Stimulated activated CD4-positive, alpha-beta T cell treated with anti-CD3 and anti-CD28 coated beads, Interleukin-2, amount 100 ng/mL, for 4 hours (primary cell): ENCODE measurements at places on chromosomes 2 and 18.

DNA sequence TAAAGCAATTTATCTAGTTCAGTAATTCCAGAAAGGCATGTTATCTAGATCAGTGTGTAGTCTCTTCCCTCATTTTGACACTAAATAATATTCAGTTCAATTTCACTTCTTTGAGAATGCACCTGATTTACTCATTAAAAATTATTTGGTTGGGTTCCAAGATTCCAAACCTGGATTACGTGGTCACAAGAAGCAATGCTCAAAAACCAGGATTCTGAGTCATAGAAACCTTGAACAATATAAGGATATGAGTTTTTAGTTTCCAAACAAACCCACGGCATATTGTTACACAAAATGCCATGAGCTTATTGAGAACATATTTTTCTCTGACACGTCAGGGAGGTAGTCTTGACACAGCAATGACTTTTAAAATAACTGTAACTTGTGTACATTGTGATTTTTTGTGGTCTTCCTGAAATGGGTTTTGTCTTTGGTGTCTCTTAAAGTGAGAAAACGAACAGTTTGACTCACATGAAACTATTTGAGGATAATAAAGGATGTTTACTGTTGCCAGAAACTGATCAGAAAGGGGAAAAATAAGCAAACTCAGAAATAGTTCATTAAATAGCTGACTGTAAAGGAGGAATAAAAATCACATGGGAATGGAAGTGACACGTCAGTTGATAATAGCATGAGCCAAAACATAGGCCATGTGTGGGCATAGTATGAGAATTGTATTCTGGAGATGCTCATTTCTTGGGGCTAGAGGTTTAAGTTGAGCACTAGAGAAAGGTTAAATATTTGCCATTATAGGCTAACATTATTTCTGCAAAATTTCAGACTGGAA lies 617.7 kb upstream of the CDH2 start:
- DNase-seq, result no peak

DNA sequence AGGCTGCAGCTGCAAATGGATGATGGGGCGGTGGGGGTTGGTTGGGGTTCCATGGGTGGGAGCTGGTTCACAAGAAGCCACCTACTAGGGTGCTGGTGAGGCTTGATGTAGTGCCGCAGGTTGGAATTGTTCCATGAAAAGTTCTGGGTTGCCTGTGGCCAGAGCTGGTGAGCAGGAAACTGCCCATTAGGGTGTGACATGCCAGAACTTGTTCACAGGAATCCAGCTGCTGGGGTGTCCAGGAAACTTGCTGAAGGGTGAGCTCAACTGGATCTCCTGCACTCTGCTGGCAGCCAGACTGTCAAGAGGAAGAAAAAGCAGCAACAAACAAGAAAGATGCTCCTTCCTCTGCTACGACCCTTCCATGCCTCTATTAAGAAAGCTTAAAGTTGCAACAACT lies 48.8 kb downstream of the MAP3K20 start:
- DNase-seq, result no peak

DNA sequence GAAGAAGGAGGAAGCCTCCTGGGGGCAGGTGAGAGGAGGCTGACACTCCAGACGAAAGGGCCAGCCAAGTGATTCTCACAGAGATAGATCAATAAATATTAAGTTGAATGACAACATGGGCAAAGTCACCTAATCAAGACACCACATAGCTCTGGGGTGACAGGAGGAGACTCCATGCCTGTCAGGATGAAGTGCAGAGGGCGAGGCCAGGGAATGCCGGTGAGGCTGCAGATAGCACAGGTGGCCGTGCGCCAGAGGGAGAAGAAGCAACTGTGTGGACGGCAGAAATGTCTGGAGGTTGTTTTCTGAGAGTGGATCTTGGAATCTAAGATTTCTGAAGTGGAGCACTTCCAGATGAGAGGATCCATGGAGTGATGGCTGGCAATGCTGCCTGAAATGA lies 71.4 kb downstream of the NAB1 start:
- no peak for DNase-seq

DNA sequence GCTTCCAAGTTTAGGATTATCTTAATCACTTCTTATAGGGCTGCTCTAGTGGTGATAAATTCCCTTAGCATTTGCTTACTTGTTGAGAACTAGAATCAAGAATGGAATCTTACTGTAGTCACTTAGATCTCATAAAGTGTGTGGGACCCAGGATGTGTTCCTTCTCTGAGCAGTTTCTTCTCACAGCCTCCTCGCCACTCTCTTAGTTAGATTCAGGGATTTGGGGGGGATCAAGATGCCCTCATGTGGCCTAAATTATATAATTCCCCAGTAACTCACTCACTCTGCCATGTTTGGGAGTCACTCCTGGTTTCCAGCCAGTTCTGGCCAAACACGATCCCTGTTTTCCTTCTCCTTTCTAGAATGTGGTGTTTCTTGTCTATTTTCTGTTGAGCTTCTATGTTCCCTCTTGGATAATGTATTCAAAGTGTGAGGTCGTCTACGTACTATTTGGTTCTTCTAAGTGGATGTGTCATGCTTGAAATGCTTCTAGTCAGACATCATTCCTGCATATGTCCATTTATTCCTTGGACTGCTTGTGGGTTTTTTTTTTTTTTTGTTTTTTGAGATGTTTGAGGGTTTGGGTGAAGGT lies 414.9 kb upstream of the SYT4 start:
- no peak for DNase-seq
